ENCODE measurements at places on chromosomes 3 and 15. TPM values are rescaled to one million over a fixed set of nuclear protein-coding genes. Genes with fewer than 3 reads are reported as not detected.
A peak's percentile ranks its signal among the peaks of the same experiment; 100 is the strongest.

The DAG1 gene
- total RNA-seq = 15.3 TPM

The VWA5B2 gene
- total RNA-seq = not detected

The CAMKV gene
- not detected for total RNA-seq

- H3K36me3 ChIP-seq = no peaks in the 10 kb centered on the region
- DNase-seq = no peak
- H3K4me3 ChIP-seq = no peak overlapping the region
- no peak overlapping the region for H3K27ac ChIP-seq
Measured at GRCh38 chr3:144470666-144471065, 499.0 kb downstream of the DIPK2A start.

- H3K4me3 ChIP-seq = no peak overlapping the region
- H3K36me3 ChIP-seq = no peaks in the 10 kb centered on the region
- H3K27me3 ChIP-seq = no peaks in the 10 kb centered on the region
- no peaks in the 10 kb centered on the region for H3K4me1 ChIP-seq
- no peak for DNase-seq
Measured at GRCh38 chr3:41315126-41315525, 115.8 kb downstream of the CTNNB1 start.

DNA sequence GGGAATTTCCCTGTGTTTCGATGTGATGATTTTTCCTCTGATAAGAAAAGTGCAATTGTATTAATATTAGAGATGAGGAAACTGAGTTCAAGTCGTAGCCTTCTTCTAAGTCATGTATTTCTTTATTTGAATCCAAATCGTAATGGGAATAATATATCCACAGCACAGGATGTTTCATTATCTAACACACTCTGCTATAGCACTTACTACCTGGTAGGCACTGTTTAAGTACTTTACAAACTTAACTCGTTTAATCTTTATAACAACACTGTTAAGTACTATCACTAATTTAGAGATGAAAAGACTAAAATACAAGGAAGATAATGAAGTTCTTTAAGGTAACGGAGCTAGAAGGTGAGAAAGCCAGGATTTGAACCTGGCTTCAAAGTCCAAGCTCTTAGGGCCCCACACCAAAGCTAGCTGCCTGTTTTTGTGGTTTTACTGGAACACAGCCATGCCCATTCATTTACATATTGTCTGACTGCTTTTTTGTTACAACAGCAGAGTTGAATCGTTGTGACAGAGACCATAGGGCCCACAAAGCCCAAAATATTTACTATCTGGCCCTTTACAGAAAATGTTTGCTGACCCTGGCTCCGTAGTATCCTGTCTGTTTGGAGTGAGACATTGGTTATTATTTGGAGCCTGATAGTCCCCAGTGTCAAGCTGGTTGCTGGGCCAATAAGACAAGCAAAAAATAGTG, 9.6 kb upstream of the ATP13A3 start:
- peaks cover 20% of the 10 kb centered on the region for H3K4me1 ChIP-seq
- no peak overlapping the region for H3K4me3 ChIP-seq
- H3K36me3 ChIP-seq = no peaks in the 10 kb centered on the region
- no peak for DNase-seq
- no peaks in the 10 kb centered on the region for H3K27me3 ChIP-seq

DNA sequence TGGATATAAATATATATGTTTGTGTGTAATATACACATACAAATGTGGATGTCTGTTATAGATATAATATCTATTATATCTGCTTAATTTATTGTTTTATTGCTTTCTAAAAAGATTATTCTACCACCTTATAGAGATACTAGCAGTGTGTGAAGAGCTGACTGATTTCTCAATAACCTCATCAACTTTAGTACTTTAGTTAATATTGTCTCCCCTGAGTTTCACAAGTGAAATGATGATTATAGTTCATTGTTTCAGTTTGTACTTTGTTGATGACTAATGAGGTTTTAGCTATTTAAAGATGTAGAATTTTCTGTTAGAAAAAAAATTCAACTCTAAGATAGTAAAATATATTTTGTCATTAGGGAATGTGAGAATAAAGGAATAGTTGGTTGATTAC, 11.4 kb downstream of the RSRC1 start:
- DNase-seq = no peak
- H3K27me3 ChIP-seq = no peaks in the 10 kb centered on the region
- no peaks in the 10 kb centered on the region for H3K36me3 ChIP-seq
- H3K4me1 ChIP-seq = no peaks in the 10 kb centered on the region

DNA sequence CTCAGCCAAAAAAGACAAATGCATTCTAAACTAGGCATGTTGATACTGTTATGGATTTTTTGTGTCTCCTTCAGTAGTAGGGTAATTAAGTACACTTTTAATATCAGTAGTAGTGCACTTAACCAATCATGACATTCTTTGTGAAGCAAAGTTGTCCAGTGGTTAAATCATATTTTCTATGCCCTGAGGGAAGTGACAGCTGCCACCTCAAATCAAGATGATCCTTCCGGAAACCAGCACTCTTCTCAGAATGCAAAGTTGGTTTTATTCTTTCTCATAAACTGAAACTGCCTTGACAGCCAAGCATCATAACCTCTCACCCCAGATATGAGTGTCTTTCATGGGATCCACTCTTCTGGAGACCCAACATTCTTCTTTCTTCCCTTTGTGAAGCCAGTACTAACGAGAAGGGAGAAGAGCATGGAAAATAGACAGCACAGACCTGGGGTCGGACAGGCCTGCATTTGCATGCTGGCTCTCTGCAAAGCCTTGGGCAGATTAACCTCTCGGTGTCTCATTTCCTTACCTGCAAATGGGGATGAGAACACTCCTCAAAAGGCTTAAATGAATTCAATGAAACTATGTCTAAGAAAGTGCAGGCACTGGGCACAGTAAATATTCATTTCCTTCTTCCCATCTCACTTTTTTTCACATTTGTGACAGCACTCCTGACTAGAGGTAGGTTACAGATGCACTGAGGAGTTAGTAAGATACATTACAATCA, 13.2 kb downstream of the AAGAB start:
- H3K27ac ChIP-seq = peak overlapping the region; percentile 53
- no peaks in the 10 kb centered on the region for H3K36me3 ChIP-seq
- no peaks in the 10 kb centered on the region for H3K27me3 ChIP-seq
- H3K4me1 ChIP-seq = peaks cover 45% of the 10 kb centered on the region
- no peak overlapping the region for H3K4me3 ChIP-seq

DNA sequence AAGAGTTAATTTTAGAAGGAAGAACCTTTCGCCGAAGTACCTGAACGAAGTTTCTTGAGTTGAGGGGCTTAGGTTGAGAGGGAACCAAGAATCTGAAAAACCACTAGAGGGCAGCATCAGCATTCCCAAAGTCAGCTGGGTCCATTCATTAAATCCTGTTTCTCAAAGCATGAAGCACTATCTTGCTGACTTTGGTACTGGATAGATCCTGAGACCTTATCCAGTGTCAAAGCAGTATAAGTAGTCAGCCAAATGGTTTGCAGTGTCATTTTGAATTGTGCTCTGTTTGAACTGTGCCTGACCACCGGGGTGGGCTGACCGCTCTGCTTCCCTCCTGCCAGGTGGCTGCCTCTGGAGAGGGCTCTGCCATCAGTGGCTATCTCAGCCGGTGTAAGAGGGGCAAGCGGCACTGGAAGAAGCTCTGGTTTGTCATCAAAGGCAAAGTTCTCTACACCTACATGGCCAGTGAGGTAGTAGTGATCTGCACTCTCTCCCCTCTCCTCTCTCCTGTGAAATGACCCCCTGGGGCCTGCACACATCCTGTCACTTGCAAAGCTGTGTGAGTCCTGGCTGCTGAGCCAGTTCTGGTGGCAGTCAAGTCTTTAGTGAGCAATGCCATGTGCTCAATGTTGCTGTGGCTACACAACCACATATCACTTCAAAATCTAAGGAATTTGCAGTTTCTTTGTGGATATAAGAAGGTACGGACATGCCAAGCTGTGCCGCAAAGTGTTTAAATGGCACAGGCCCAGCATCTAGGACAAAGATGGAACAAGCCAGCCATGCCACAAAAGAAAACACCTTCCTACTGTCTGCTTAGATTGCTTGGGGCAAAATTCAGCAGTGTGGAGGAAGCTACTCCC, 21.4 kb upstream of the NR2C2 start:
- no peaks in the 10 kb centered on the region for H3K27me3 ChIP-seq
- no peak for DNase-seq
- H3K36me3 ChIP-seq = no peaks in the 10 kb centered on the region

DNA sequence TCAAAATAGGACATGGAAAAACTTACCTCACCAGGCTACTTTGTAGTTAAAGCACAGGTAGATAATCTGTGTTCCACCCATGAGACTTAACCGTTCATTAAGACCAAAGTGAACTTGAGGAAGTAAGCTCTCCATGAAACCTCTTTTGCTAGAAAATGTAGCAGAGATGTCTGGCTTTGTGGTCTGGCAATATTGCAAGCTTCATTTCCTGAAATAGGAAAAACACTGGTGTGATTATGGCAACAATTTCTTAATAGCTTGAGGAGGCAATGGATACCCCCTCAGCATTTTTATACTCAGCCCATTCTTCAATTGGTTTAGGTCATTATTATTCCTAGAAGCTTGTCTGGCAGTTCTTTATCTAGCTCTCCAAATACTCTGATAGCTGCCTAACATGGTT, 957.3 kb downstream of the IGSF11 start:
- no peaks in the 10 kb centered on the region for H3K27me3 ChIP-seq
- no peak overlapping the region for H3K27ac ChIP-seq
- no peaks in the 10 kb centered on the region for H3K36me3 ChIP-seq
- DNase-seq = no peak

DNA sequence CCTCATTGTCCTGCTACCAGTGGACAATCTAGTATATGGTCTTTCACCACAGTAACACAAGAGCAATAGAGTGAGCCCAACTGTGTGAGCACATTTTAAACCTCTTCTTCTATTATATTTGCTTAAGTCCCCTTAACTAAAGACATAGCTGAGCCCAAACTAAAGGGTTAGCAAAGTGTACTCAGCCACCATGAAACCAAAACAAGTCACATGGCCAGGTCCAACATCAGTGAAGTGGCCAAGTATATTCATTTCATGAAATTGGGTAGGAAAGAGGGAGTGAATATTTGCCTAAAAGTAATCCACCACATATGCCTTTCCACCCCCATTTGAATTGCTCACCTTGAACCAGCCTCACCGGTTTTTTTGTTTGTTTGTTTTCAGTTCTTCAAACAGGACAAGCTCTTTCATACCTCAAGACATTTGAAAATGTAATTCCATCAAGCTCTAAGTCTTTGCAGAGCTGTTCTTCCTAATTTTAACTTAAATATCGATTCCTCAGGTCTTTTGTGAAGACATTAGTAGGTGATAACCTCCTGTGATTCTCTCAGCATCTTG, 327.0 kb upstream of the SEMA6D start:
- no peaks in the 10 kb centered on the region for H3K36me3 ChIP-seq
- H3K27ac ChIP-seq = no peak overlapping the region
- H3K27me3 ChIP-seq = no peaks in the 10 kb centered on the region
- H3K4me3 ChIP-seq = no peak overlapping the region

GRCh38 chr3:9253327-9253726, 3.9 kb upstream of the SRGAP3 start:
- no peak for DNase-seq
- no peak overlapping the region for H3K4me3 ChIP-seq
- no peak overlapping the region for H3K27ac ChIP-seq
- peaks cover 11% of the 10 kb centered on the region for H3K4me1 ChIP-seq

GRCh38 chr3:138033202-138033691, 23.3 kb downstream of the CLDN18 start:
- H3K4me1 ChIP-seq = no peaks in the 10 kb centered on the region
- H3K4me3 ChIP-seq = no peak overlapping the region
- no peak overlapping the region for H3K27ac ChIP-seq
- DNase-seq = no peak
- H3K36me3 ChIP-seq = no peaks in the 10 kb centered on the region

DNA sequence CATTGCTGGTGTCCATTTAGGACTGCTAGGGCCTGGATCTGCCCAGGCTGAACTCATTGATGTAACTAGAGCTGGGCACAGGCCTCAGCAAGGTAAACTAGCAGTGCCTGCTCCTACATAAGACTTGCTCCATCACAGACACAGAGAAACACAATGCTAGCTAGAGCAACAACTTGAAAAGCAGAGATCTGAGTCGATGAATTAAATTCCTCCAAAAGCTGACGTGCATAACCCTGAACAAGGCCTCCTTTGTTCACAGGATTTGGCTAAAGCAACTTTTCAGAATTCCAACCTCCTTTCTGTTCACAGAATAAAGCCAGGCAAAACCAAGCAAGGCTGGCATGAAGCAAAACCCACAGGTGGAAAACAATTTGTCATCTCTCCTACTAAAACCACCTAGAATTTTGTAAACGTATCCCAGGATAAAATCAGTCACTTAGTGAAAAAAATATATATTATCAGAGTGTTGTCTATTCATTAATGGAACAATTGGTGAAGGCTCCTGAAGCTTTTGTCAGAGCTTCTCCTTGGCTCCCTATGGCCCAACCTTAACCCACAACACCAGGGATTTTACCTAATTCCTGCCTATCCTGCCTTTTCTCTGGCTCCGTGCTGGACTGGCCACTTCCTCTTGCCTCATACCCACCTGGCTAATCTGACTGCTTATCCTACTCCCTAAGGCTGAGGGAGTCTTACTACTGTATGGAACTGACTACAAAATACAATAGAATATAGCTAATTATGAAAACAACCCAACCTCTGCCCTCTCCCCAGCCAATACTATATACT, 39.9 kb downstream of the PLCH1 start:
- H3K27me3 ChIP-seq = no peaks in the 10 kb centered on the region
- H3K36me3 ChIP-seq = no peaks in the 10 kb centered on the region
- no peak overlapping the region for H3K27ac ChIP-seq
- no peak for DNase-seq
- H3K4me1 ChIP-seq = no peaks in the 10 kb centered on the region
- H3K4me3 ChIP-seq = no peak overlapping the region

GRCh38 chr3:190094160-190094718, 26.5 kb downstream of the P3H2 start:
- H3K4me1 ChIP-seq = no peaks in the 10 kb centered on the region
- H3K27me3 ChIP-seq = no peaks in the 10 kb centered on the region
- DNase-seq = no peak
- H3K27ac ChIP-seq = no peak overlapping the region

- H3K4me1 ChIP-seq = peaks cover 38% of the 10 kb centered on the region
- H3K36me3 ChIP-seq = peaks cover 26% of the 10 kb centered on the region
- no peaks in the 10 kb centered on the region for H3K27me3 ChIP-seq
- peak; percentile 21 for DNase-seq
- peak overlapping the region; percentile 83 for H3K27ac ChIP-seq
Measured at GRCh38 chr15:74906067-74906449, 593 bp downstream of the FAM219B start.

DNA sequence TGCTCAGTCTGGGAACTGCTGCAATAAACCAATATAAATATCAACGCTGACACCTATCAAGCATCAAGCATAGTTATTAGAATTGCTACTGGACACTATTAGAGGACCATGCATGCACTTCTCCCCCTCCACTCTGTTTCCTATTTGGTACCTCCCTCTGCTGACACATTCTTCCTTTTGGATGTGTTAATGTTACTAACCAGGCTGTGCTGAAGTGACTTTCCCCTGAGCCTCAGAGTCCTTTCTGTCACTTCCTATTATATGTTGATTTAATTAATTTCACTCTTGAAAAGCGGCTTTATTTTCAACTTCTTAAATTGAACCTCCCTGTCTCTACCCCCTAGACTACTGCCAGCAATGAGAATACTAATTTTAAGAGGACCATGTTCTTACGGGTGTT, 379.1 kb downstream of the MCTP2 start:
- H3K27me3 ChIP-seq = no peaks in the 10 kb centered on the region
- H3K4me3 ChIP-seq = no peak overlapping the region
- no peak for DNase-seq
- no peaks in the 10 kb centered on the region for H3K36me3 ChIP-seq

GRCh38 chr15:31733424-31733823, 296.9 kb upstream of the CHRNA7 start:
- H3K27ac ChIP-seq = no peak overlapping the region
- no peak for DNase-seq
- H3K36me3 ChIP-seq = no peaks in the 10 kb centered on the region

All from CD4-positive, alpha-beta memory T cell (primary cell).